ENCODE measurements at places on chromosomes 4 and X.

DNA sequence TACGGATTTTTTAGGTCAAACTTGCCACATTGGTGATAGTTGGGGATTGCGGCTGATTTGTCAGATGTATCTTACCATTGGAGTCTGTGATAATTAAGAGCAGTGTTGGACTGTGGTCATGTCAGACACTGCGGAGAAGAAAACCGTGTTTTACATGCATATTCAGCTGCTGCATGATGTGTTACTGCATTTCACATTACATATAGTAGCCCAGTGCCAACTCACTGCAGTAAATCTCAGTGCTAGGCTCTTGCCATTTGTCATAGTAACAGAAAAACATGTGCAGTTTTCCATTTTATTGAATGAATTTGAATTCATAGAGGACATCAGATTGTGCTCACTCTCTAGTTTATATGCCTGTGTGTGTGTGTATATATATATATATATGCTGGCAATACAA is 543.7 kb downstream of the IL1RAPL1 start:
- no peak for DNase-seq

DNA sequence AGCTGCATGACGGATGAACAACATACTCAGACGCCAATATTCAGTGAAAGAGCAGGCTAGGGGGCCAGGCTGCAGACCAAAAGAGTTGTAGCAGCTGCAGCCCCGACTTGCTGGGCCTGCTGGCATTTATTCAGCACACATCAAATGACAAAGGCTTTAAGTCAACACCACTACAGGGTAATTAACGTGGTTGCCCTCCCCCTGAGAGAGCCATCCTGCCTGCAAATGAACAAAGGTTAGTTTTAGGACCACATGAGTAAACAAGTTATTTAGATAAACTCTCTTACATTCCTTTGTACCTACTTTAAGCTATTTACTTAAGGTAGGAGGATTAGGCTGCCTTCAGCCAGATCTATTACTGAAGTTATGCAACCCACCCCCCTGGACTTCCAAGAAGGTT is 1329.1 kb downstream of the PCDH18 start:
- DNase-seq = no peak

- no peak for DNase-seq
Measured at GRCh38 chr4:26127851-26128337, 192.9 kb upstream of the RBPJ start.

- DNase-seq = peak; percentile 23
Measured at GRCh38 chr4:104491481-104492182, 3.1 kb downstream of the CXXC4 start.

GRCh38 chr4:131388277-131388676 is 1760.8 kb upstream of the PCDH10 start:
- no peak for DNase-seq

DNA sequence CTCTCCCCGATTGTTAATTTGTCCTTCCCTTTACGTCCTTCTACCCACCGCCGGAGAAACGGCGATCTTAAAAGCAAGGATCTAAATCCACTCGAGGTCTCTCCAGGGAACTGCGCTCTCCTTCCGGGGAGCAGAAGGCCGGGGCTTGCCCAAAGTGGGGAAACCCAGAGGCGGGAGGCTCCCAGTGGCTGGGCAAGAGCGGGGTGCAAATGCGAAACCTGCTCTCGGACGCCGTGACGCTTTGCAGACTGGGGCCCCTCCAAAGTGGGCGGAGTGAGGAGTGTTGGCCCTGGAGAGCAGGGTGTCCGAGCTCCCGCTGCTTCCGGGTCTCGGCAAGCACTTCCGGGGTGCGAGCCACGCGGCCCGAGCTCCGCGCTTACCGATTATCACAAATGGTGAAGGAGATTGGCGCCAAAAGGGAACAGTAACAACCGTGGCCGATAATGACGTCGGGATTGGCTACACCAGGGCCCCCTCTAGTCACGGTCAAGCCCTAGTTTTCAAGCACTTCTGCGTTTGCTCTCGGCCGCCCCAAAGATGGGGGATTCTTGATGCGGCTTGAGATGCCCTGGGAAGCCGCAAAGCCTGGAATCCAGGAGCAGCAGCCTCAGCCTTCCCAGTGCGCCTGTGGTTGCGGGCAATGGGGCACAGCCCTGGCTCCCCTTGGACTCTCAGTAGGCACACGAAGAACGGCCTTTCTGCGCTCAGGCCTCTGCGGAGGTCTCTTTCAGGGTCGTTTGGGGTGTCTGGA is 29.0 kb downstream of the HAND2 start:
- DNase-seq = no peak

GRCh38 chr4:140233791-140234696 is 80.1 kb upstream of the MAML3 start:
- DNase-seq = no peak

- DNase-seq = no peak
Measured at GRCh38 chr4:152981278-152981677, 45.2 kb downstream of the FHDC1 start.

- no peak for DNase-seq
Measured at GRCh38 chrX:135421932-135422809, at the start of gene SMIM10L2A. Gene SMIM10L2A, plus strand, starts transcription at chrX:135421944. Its CDS starts 188 bp downstream, at chrX:135422132.

All from activated T-helper 1 cell treated with Interleukin-2 at 50 U/mL for 16 hours (primary cell).